Frontal cortex (tissue), 4 donors: ENCODE measurements at places on chromosomes 6 and 20.

GRCh38 chr6:17454316-17455005 lies 61.1 kb downstream of the CAP2 start:
- DNase-seq, result no peak

DNA sequence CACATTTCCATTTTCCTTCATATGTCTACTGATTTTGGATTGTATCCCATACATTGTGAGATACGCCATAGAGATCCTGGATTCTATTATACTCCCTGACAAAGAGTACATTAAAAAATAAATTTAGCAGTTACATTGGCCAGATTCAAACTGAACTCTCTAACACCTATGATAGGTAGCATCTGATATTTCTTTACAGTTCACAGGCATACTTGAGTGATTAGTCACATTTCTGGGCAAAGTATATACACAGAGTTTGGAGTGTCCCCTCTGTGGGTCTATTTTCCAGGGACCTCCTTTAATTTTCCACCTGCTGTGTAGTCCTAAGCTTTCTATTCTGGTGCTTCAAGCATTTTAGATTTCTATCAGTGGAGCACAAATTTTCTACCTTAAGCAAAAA lies 96.4 kb downstream of the TBC1D32 start:
- no peak for DNase-seq

GRCh38 chr6:27251606-27252251 lies 4.2 kb downstream of the PRSS16 start:
- no peak for DNase-seq

GRCh38 chr6:133456439-133456838 lies 215.3 kb downstream of the EYA4 start:
- DNase-seq, result no peak

DNA sequence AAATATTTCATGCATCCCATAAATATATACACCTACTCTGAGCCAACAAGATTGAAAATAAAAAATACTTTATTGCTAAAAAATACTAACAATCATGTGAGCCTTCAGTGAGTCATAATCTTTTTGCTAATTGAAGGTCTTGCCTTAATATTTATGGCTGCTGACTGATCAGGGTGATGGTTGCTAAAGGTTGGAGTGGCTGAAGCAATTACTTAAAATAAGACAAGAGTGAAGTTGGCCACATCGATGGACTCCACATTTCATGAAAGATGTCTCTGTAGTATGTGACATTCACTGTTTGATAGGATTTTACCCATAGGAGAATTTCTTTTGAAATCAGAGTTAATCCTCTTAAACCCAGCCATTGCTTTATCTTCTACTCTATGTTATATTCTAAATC lies 11.1 kb downstream of the TRDN start:
- DNase-seq, result no peak

GRCh38 chr20:59578436-59579403 lies 25.6 kb upstream of the PHACTR3 start:
- no peak for DNase-seq

GRCh38 chr6:5525209-5525608 lies 263.9 kb downstream of the FARS2 start:
- no peak for DNase-seq

- DNase-seq, result no peak
These were observed 23.5 kb downstream of the MCM8 start for GRCh38 chr20:5973971-5974370.

- DNase-seq, result no peak
These were observed 23.2 kb upstream of the TXNDC5 start for GRCh38 chr6:7933794-7934193.

DNA sequence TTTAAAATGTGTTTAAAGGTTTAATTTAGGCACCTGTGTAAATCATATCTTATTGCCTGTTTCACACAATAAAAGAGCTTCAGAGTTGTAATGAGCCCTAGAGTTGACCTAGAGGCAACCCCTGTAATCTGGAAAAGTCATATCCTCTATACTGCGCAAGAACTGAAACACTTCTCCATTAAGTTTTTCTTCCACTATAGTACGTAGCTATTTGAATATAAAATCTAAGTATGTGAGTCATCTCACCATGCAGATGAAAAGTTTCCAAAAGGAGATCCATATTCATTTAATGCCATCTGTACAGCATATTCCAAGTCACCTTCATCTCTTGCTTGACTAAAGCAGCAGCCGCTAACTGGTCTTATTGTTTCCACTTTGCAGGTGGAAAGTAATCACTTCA lies 26.0 kb upstream of the TAAR1 start:
- no peak for DNase-seq

GRCh38 chr20:22768266-22769178 lies 184.2 kb upstream of the FOXA2 start:
- DNase-seq, result no peak

GRCh38 chr20:24634855-24635254 lies 165.4 kb downstream of the SYNDIG1 start:
- peak; percentile 49 for DNase-seq

DNA sequence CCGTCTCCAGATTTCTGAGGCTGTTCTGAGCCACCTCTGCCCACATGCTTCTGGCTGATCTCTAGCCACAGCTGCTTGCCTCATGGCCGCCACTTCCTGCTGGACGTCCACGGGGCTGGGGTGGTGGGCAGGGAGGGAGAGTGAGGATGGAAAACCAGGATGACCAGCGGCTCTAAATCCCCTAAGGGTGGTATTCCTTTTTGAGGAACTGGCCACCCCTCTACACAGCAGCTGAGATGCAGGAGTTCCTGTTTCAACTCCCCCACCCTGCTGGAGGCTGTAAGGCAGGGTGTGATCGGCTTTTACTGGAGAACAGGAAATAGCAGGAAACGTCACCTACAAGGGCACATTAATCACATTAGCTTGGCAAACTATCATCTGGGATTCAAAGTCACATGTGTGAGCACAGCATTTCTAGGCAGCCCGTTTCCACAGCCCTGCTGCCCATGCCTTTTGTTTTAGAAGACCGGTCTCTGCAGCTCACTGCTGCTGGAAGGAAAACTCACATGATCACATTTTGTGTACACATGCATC lies 181.6 kb upstream of the ECI2 start:
- DNase-seq, result no peak

DNA sequence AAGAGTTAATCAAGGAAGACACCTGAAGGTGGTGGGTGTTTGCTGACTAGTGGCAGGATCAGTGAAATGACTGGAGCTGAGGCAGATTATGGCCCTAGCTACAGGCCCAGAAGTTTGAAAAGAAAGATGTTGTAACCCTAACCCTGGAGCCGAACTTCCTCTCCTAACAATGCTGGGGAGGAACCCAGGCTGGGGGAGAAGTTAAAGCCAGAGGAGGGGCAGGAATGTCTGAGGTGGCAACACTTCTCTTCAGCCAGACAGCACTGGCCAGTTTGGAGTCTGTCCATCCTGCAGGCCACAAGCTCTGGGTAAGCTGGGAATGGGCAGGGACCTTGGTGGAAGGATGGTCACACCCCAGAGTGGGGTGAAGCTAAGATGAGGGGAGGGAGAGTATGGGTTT lies at the start of gene LST1:
Gene LST1 (plus strand): TSS at position 270 of the 400 bp plus-strand sequence. CDS start 1,023 bp downstream, outside the sequence.
- DNase-seq, result no peak

DNA sequence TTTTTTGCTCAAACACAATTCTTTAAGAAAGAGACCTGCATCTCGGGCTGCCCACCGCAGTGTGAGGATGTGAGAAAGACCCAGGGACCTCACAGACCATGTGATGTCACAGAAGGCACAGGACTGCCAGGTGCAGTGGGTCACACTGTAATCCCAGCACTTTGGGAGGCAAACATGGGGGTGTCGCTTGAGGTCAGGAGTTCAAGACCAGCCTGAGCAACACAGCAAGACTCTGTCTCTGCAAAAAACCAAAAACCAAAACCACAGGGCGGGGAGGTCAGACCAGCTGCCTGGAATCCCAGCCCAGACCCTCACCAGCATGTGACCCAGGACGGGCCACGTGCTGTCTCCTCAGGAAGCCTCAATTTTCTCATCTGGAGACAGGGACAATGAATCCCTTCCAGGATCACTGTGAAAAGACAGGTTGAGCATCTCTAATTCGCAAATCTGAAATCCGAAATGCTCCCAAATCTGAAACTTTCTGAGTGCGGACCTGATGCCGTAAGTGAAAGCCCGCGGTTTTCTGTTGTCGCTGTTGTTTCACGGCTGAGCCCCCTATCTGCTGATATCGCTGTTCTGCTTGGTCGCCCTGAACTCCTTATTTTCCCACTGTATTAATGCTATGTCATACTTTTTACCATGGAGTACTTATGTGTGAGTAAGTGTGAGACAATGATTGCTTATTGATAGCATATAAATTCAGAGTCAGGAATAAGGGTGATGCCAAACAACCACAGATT lies 159.5 kb upstream of the PTPN1 start:
- no peak for DNase-seq

DNA sequence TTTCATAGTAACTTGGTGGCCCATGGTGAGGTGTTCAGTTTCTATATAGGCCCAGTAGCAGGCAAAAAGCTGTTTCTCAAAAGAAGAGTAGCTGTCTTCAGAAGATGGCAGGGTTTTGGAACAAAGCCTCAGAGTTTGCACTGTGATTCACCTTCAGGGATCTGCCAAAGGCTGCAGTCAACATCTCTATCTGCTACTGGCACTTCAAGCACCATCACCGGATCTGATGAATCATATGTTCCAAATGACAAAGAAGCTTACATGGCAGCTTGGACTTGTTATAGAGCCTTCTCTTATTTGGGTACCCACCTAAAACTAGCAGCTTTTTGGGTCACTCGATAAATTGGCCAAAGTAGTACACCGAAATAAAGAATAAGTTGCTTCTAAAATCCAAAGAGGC lies 39.5 kb downstream of the PKIB start:
- DNase-seq, result no peak

DNA sequence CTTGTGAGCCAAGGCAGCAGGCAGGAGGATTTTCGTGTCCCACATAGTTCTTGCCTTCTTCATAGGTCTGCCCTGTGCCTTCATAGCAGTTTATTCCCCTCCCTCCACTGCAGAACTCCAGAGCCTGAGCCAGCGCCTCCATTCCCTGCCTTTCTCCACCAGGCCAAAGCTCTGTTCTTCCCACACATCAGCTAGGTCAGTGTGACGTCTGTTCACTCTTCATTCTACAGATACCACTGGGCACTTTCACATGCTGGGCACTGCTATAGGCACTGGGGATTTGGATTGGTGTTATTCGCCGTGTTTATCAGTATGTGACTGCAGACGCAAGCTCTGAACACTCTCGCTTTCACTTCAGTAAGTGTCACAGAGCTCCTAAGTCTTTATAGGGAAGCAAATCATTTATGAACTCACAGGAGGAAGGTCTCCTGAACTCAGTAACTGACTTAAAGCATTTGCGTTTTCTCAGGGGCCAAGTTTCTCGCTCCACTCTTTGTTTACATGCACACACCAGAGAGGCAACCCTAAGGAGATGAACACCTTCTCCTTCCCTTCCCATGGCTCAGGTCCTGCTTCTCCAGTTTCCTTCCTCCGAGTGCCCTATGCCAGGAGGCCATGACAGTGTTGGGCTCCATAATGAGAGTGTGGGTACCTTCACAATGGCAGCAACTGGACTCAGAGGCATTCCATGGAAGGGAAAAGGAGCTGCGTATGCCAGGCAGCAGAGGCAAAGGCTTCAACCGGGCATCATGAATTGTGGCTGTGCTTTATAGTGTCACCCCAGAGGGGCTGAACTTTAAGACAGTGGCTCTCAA lies 6.3 kb upstream of the APMAP start:
- no peak for DNase-seq

GRCh38 chr20:37494301-37494700 lies 26.7 kb upstream of the NNAT start:
- DNase-seq, result no peak

GRCh38 chr6:43810965-43811732 lies 41.1 kb downstream of the VEGFA start:
- no peak for DNase-seq

- DNase-seq, result no peak
These were observed 41.0 kb downstream of the ZMYND8 start for GRCh38 chr20:47315339-47316056.

- no peak for DNase-seq
These were observed 423.5 kb downstream of the MEI4 start for GRCh38 chr6:78076371-78076770.

DNA sequence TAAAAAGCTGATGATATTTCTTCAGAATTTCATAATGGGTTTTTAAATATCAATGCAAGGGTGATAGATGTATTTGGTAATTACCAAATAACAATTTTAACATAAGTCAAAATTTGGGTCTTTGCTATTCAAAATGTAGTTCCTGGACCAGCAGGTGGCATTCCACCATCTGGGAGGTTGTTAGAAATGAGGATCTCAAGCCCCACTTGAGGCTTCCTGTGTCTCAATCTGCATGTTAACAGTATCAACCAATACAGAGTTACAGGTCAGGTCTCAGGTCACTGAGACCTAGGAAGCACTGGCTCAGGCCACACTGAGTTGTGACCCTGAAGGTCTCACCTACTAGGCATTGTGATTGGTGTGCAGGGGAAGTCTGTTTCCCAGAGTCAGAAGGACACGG lies 57.2 kb upstream of the MTRF1L start:
- DNase-seq, result no peak

- no peak for DNase-seq
These were observed 127.0 kb upstream of the EDN1 start for GRCh38 chr6:12163149-12163548.

GRCh38 chr6:148323344-148323743 lies 19.3 kb upstream of the SASH1 start:
- DNase-seq, result no peak

- no peak for DNase-seq
These were observed 133.9 kb downstream of the ZDHHC14 start for GRCh38 chr6:157514659-157515496.

- DNase-seq, result no peak
These were observed 16.3 kb downstream of the BMP2 start for GRCh38 chr20:6783752-6784151.

GRCh38 chr20:35626386-35627001 lies 10.9 kb downstream of the SPAG4 start:
- DNase-seq, result no peak

DNA sequence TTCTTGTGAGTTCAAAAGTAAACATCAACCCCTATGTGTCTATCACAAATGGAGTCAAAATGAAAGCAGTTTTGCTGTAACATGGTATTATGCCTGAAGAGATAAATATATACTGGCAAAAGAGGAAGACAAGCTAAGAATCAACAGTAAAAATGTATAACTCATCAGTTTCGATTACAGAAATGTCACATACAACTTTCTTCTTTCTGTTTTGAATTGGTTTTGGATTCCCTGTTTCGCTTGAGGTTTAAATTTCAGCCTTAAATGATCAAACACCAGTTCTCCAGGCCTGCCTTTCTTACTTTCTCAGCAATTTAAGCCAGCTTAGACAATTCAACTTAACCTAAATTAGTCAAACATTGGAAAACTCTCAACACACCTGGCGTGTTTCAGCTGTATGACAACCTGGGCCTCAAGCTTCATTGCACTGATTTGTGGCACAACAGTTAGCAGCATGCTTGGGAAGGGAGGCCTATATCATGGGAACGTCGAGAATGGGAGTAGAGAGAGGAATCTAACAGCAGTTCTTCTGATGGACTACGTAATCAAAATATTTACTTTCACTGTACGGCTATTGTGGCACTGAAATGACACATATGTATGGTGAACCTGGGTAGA lies 51.9 kb upstream of the MARCKS start:
- DNase-seq, result no peak

DNA sequence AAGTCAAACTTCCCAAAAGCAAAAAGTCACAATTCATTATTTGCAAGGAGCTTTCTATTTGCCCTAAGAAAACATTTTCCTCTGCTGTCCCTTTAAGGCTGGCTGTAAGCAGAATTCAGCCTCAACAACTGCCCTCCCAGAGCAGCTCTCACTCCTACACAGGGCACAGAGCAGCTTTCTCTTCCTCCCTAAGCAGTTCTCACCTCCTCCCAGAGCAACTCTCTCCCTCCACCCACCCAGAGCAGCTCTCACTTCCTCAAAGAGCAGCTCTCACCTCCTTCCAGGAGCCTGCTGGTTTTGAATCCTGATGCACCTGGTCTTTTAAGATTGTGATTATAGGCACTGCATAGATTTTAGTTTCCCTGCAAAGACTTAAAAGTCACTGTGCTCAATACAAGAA lies 120.6 kb upstream of the TMEM181 start:
- DNase-seq, result no peak
